AG04449 (cell line): ENCODE measurements at places on chromosomes 3 and 15.

DNA sequence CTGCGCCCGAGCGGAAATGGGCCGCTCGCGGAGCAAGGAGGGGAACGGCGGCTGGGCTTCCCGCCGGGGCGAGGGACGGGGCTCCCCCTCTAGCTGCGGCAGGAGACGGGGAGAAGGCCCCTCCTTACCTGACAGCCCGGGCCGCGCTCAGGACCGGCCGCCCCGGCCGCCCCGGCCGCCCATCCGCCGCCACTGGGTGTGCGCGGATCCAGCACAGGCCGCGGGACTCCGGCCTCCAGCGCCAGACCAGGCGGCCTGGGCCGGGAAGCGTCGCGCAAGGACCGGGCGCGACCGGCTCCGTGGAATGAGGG is 296 bp downstream of the TPRA1 start:
- no peak for DNase-seq

DNA sequence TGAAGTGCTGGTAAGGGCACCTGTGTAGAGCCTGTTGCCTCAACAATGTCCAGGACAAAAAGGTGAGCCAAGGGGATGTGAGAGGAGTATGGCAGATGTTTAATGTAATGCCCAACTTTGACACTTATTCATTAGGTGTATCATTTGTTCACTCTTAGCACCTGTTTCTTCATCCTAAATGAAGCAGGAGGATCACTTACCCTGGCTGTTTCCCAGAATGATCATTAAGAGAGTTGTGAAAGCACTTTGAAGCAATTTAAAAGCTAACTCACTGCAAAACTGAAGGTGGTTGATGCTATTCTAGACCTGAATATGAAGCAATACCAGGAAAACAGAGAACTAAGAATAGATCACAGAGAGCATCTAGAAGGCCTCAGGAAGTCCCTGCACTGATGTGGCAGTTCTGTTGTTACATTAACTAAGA is 3.4 kb upstream of the HHLA2 start:
- DNase-seq, result no peak

- peak; percentile 9 for DNase-seq
Measured at GRCh38 chr3:151044706-151045105, 40.8 kb upstream of the MED12L start.

GRCh38 chr3:127172211-127172610 is 20.7 kb upstream of the PRR23E start:
- no peak for DNase-seq

DNA sequence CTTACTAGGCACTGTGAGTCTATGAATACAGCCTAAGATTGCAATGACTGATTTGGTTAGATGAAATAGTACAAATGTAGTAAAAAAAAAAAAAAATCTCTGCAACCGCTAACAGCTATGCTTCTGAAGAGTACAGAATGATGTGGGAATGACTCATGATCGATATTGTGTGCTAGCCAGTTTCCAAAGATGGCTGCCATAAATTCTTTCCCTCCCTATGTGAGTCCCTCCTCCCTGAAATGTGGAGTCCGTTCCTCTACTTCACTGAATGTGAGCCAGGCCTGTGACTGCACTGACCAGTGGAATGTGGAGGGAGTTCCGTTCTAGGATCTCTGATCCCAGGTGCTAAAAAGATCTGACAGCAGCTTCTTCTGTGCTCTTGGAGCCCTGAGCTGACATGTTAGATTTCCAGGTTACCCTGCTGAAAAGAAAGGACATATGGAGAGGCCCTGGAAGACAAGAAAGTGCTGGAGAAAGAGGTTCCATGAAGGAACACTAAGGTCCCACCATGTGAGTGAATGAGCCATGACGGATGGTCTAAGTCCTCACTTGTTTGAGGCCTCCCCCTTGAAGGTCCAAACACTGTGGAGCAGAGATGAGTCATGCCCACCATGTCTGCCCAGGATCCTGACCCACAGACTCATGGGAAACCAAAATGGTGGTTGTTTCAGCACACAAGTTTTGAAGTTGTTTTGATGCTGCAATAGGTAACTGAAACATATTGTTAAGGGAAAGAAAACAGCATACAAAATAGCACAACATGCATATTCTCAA is 46.3 kb downstream of the DGKG start:
- DNase-seq, result no peak

DNA sequence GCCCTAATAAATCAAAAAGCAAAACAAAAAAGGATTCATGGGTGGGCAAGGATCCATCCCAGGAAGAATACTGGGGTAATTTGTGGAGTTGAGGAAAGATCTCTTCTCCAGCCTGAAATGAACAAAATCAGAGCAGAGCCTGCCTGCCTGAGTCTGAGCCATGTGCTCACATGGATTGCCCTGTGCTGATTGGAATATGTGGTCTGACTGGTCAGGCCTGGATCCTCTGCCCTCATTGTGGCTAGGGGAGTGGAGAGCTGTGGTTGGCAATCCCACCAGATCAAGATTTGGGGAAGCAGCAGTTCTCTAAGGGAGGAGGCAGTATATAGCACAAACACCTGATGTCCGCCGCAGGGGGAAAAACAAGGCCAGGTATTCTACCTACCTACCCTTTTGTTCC is 6.8 kb upstream of the NUDT16 start:
- no peak for DNase-seq

GRCh38 chr15:59273234-59273633 is 66.6 kb downstream of the LDHAL6B start:
- no peak for DNase-seq

DNA sequence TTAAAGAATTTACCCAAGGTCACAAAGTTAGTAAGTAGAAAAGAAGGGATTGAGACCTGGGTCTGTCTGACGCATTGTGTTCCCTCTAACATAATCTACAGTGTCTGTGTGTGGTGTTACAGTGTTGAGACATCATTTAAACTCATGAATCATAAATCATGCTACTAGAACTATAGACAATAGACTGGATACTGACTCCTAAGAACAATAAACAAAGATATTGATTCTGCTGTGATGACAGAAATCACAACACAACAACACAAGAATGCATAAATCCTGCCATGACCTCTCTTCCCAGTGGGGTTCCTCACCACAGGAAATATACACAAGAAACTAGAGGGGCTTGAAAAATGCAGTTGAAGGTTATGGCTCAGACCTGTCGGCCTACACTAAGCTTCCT is 44.3 kb downstream of the TRIM69 start:
- DNase-seq, result no peak

- DNase-seq, result no peak
Measured at GRCh38 chr15:89623165-89623564, 32.1 kb downstream of the KIF7 start.

- no peak for DNase-seq
Measured at GRCh38 chr3:185878920-185879319, 54.1 kb upstream of the IGF2BP2 start.

GRCh38 chr3:44902628-44903027 is 28.2 kb downstream of the TGM4 start:
- DNase-seq, result no peak

DNA sequence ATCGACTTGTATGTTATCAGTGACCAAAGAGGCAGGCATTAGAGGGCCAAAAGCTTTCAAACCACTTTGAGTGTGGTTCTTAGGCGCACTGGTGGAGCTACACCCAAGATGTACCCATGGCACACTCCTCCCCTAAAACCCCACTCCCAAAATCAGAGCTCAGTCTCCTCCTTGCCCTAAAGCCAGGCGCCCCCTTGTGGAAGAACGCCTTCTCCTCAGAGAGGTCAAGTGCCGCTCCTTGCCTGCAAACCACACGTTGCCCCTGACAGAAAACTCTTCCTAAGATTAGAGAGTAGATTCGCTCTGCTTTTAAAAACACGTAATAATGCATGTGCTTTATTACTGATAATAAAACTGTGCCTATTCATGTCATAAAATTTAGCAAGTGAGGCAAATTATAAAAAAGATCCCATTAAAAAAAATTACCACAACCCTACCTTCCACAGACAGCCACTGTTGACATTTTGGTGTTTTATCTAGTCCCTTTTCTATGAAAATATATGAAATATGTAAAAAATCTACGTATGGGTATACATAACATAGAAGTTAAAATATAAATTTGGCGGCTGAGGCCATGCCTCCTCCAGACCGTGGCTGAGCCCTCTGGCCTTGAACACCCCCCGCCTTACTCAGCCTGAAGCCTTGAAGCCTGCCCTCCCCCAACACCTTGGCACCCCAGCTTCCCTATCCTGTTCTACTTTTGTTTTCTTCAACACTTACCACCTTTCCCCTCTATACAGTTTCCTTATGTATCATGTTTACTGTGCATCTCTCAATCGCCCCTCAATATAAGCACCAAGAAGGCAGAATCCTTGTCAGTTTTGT is 33.5 kb downstream of the BCL2L10 start:
- DNase-seq, result no peak

GRCh38 chr3:99357131-99357530 is 281.3 kb upstream of the COL8A1 start:
- DNase-seq, result no peak

- DNase-seq, result no peak
Measured at GRCh38 chr3:122366379-122366749, 16.7 kb downstream of the MIX23 start.

GRCh38 chr15:22951381-22952280 is 28.5 kb downstream of the CYFIP1 start:
- DNase-seq, result no peak

GRCh38 chr3:180626844-180627243 is 24.9 kb downstream of the TTC14 start:
- DNase-seq, result no peak

DNA sequence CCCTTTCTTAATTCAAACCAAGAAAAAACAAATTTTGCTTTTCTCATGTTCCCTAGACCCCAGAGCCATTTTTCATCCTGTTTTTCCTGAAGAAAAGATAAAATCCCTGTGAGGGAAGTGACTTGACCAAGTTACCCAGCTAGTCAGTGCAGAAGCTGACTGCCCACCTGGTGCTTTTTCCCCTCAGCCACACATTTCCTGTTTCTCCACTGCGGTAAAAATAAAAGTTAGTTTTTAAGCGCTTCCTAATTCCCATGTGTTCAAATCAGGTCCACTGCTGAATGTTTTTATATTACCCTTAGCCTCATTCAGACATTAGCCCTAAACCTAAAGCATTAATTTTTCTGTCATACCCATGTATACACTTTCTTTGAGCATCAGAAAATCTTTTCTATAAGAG is 26.1 kb downstream of the PPP2R3A start:
- DNase-seq, result no peak

DNA sequence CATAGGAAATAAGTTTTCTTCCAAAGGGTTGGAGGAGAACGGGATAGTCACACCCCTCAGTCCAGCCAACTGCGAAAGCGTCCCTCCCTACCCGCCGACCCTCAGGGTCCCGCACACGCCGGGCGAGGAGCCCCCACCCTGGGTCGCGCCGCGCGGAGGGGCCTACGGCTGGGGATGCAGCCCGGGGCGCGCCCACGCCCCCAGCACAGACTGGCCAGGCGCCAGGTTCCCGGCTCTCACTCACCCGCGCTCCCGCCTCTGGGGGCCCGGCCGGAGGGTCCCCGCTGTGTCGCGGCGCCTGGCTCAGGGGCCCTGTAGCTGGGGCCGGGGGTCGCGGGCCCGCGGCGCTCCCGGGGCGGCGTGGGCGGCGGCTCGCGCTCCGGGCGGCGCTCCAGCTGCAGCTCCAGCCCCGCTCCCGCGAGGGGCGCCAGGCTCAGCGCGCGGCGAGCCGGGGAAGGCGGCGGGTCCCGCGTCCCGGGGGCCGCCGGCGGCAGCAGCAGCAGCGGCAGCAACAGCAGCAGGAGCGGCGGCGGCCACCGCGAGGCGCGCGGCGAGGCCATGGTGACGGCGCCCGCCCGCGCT is 375 bp downstream of the HEG1 start:
- no peak for DNase-seq

- no peak for DNase-seq
Measured at GRCh38 chr15:69474291-69474690, 21.7 kb downstream of the RPLP1 start.

GRCh38 chr3:53111822-53112221 is 18.4 kb downstream of the RFT1 start:
- no peak for DNase-seq

GRCh38 chr3:12371525-12372140 is 82.8 kb downstream of the PPARG start:
- no peak for DNase-seq

- no peak for DNase-seq
Measured at GRCh38 chr15:66151809-66152208, 101.7 kb downstream of the MEGF11 start.

DNA sequence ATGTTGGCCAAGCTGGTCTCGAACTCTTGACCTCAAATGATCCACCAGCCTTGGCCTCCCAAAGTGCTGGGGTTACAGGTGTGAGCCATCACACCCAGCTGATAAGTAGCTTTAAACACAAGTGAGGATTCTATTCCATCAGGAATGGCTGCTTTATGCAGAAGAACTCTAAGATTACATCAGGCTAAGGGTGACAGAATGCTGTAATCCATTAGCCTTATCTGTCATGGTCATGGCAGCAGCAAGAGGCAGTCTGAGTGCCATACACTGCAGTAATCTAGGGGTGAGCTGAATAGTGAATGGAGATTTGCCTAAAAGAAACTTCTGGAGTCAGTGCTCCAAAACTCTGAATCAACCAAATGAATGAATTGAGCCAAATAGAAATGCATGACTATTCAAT is 39.6 kb downstream of the LIPC start:
- DNase-seq, result no peak

- DNase-seq, result no peak
Measured at GRCh38 chr15:74692327-74692726, 3.5 kb downstream of the EDC3 start.

GRCh38 chr15:26866298-26867199 is at the start of gene GABRA5:
TSS of gene GABRA5 (plus strand) at chr15:26867062. CDS start at chr15:26869249, 2,187 bp downstream.
- no peak for DNase-seq

DNA sequence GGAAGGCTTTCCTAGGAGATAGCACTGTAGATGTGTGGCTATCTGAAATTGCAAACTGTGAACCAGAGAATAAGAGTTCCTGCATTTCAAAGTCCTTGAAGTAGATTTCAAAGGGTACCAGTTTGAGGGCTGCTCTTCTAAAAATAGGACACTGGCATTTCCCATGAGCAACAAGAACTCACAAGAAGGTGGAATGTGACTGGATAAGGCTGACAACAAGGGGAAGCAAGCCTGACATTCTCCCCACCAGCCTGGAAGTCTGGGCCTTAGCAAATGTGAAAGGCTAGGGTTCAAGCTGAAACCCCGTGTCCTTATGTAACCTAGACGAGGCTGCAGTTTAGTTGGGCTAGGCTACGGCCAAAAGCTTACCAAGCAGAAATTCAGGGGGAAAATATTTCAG is 18.7 kb upstream of the TJP1 start:
- no peak for DNase-seq

DNA sequence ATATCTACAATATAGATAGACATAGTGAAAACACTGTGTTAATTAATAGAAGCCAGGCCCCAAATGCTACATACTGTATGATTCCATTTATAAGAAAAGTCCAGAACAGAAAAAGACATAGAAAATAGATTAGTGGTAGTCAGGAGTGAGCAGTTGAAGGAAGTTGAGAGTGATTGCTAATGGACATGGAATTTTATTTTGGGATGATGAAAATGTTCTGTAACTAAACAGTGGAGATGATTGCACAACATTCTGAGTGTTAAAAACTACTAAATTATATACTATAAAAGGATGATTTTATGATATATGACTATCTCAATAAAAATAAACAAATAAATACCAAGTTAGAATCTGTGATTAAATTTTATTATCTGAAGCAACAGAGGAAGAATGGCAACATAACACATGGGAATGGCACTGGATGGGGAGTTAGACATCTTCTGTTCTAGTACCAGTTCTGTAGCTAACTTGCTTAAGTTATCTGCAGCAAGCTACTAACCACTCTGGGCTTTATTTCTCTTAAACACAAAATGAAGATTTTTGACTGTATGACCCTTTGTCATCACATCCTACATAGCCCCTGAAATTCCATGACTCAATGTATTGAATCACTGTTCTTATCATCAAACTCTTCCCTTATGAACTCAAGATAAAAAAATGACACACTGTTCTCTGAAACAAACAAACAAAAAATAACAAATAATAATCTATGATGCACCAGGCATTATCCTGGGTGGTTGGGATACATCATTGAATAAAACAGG is 612.7 kb downstream of the TBL1XR1 start:
- no peak for DNase-seq
